ENCODE measurements at places on chromosomes 6 and 20.

DNA sequence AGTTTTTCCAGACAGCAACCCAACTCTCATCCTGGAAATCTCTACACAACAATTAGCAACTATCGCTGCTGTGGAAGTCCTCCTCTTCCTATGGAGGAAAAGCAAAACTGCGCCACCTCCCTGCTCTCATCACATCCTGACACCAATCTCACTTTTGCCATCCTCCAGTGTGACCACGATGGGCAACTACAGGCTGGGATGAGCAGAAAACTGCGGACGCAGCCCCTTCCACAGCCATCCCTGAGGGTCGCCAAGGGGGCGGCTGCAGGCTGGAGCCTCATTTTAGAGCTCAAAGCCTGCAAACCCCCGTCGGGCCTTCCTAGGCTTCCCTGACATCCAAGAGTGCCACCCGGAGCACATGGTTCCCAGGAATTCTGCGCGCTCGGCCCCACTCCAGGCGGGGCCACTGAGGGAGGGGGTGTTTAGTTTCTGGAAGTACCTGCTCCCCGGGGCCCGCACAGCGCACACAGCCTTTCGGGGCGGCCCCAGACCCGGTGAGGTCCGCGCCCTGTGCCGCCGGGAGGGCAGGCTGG is 1.2 kb downstream of the TCFL5 start:
- DNase-seq = no peak

GRCh38 chr20:50854506-50855249 is 59.8 kb downstream of the BCAS4 start:
- no peak for DNase-seq

DNA sequence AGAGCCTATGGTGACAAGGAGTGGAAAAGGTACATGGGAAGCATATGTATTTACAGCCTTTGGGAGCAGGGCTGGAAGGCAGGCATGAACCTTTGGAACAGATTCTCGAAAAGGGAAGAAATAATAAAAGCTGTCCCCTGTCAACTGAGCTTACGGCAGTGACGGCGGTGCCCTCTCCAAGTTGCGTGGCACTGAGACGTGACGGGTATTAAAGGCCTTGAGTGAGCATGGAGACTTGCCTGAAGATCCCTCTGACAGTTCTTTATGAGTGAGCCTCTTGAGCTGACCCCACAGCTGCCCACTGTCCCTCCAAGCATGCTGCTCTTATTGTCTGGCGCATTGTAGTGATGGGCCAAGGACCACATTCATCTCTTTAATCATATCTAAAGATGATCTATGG is 388.5 kb downstream of the ZFAND3 start:
- no peak for DNase-seq

DNA sequence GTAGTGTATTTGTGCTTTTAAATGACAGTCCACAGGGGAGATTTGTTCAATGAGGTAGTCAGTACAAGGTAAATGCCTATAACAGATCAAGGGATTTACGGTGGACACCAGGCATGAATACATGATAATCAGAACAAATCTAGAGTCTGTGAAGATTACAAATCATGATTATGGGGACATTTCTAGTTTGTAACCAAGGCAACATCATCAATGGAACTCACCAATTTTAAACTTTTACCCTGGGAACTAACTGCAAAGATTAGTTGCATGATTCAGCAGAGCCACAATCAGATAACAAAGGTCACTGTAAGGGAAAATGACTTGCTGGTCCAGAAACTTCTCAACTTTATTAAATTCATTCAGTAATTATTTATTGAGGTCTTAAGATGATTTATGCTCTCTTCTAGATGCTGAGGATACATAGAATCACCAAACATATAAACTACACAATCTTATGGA is at the start of gene CRISP1:
TSS of gene CRISP1 (minus strand) at position 51 of the 459 bp plus-strand sequence. CDS start 9,135 bp downstream, outside the sequence.
- no peak for DNase-seq

- DNase-seq = no peak
Measured at GRCh38 chr6:11085758-11086435, 7.7 kb upstream of the SMIM13 start.

GRCh38 chr6:32112431-32112980 is 3.4 kb upstream of the TNXB start:
- no peak for DNase-seq

- DNase-seq = no peak
Measured at GRCh38 chr20:3494218-3494617, 23.4 kb downstream of the ATRN start.

GRCh38 chr6:106090001-106090400 is 3.9 kb downstream of the PRDM1 start:
- DNase-seq = no peak

Measured in activated CD4-positive, alpha-beta T cell treated with anti-CD3 and anti-CD28 coated beads for 48 hours (primary cell).